ENCODE measurements at places on chromosomes 11 and 22.

DNA sequence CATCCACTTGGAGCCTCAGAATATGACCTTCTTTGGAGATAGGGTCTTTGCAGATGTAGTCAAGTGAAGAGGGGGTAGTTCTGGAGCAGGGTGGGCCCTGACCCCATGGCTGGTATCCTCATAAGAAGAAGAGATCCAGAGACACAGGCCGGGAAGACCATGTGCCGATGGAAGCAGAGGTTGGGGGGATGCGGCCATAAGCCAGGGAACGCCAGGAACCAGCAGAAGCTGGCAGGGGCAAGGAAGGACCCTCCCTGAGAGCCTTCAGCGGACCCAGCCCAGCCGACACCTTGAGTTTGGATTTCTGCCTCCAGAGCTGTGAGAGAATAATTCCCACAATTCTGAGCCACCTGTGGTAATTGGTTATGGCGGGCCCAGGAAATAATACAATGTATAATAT lies 26.1 kb upstream of the SMIM38 start:
- no peak for DNase-seq

- no peak for DNase-seq
Observed at GRCh38 chr11:8907116-8907515, 3.9 kb upstream of the AKIP1 start.

GRCh38 chr11:112797648-112798293 lies 163.4 kb upstream of the NCAM1 start:
- DNase-seq, result peak; percentile 68

DNA sequence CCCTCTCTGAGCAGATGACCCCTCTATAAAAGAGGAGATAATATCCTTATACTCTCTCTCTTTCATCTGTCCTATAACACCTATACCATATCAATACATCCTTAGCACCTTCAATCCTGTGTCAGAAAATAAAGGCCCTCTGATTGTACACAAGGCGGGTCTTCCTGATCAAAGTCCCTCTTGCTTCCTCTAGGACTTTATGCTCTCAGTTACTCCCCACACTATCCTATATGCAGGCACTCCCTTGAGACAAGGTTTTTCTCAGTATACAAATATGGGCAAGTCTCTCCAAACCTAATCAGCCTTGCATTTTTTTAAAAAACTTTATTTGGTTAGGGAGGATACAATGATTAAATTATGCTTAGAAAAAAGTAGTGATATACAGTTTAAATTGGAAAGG lies 17.3 kb upstream of the HORMAD2 start:
- no peak for DNase-seq

DNA sequence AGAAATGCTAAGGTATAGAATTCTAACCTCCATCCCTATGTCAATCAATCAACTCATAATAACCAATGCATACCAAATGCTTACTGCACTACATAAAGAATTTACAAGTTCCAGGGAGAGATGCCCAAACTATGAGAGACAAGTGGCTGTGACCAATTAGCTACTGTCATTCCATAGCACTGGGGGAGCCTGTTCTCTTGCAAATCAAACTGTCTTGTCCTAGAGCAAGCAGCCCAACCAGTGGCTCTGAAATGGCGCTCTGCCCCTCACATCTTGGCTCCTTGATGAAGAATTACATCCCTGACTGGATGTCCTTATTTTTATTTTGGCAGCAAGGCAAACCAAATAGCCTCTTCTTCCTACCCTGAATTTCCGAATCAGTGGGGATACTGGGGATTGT lies 272.4 kb upstream of the SYN3 start:
- no peak for DNase-seq

DNA sequence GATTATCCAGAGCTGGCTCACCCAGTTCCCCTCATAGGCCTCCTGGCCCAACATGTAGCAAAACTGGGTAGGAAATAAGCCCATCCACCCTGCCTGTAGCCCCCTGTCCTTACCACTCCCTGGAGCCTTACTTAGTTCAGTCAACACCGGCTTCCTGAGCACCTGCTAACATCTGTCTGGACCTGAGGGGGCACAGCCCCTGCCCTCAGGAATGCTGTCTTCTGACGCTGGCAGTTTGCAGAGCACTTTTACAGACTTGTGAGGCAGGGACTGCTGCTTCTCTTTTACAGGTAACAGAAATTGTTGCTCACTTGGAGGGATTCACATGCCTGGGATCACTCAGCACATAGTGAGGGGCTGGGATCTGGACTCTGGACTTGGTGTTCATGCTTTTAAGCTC lies 152.0 kb upstream of the TBCEL start:
- DNase-seq, result no peak

- peak; percentile 55 for DNase-seq
Observed at GRCh38 chr11:8100158-8100557, 19.1 kb downstream of the TUB start.

Data from coronary artery (tissue), 2 donors.